ENCODE measurements at places on chromosomes 7 and 10.

DNA sequence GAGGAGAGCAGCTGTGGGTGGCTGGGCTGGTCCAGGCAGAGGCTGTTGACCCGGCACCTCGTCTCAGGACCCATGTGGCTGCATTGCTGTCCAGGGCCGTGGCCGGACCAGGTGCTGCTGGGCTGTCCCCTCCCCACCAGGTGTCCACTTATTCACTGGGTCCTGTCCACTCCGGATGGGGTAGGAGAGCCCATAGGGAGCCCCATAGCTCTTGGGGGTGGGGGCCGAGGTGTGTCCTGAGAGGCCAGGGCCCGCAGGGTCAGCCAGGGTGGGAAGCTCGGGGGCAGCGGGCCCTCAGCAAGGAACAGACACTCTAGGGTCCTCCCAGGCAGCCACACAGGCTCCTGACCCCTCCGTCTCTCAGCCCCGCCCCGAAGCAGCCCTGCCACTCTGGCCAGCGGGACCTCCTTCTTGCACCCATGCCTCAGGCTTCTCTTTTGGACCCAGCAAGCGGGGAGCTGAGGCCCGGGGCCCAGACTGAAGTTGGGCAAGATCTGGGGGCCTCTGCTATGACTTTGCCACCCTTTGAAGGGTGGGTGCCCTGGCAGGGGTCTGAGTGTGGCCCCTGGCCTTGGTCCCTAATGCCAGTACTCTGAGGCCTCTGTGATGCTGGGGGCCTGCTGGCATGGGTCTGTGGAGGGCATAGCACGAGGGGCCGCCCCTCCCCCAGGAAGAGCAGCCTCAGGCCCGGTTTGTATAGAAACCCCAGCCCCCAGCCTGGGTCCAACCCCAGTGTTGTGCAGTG lies 86.4 kb downstream of the NKX6-2 start:
- no peak for DNase-seq

- DNase-seq: no peak
These were observed 127.5 kb downstream of the PARD3 start for GRCh38 chr10:34687434-34688210.

DNA sequence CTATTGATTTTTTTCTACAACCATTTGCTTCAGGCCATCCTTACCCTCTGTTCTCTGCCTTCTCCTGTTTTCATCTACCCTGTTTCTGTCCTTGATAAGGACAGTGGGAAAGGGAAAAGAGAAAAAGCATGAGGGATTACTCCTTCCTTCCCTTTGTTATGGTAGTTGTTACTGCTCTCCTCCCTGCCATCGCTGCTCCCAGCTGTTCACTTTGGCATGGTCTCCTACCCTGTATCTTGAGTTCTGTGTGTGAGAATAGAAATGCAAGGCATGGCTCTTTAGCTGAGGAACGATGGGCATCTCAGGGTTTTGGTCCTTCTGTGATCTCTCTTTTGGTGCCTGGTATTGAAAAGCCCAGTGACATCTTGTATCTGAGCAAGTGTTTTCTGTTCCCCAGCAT lies 6.4 kb downstream of the CCSER2 start:
- peak; percentile 17 for DNase-seq

- DNase-seq: peak; percentile 81
These were observed 345.0 kb downstream of the REEP3 start for GRCh38 chr10:63866075-63866746.

GRCh38 chr10:70540089-70540788 lies 61.7 kb downstream of the PALD1 start:
- no peak for DNase-seq

DNA sequence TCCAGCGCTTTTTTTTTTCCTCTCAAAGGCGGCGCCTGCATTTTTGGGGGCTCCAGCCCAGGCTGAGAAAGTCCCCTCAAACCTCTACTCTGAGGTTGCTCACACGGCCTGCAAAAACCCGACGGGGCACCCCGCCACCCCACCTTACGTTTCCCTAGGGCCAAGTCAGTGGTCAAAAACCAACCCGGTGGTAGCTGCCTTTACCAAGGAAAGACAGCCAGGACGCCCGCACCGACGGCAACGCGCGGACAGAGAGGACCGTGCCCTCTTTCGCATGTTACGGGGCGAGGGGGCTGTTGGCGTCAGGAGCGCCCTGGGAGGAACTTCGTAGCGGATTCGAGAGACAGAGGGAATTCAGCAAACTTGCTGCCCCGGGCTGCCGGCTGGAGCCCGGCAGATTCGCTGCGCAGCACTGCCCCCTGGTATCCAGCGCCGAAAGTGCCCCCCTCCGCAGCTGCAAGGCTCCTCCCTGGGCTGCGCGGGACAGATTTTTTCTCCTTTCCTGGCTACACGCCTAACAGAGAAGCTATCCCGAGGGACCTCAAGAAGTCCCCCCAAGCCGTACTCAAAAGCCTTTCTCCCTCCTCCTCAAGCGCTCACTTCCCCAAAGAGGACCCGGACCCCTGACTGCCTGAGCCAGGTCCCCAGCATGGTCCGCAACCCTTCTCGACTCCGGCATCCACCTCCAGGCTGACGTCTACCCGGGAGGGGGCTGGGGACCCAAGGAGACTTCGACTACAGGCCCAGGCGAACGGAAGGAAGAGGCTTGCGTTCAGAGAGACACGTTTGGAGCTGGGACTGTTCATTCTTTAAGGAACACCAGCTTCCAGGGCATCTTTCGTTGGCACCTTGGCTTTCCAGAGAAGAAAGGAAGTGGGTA lies 27.7 kb upstream of the VAX1 start:
- DNase-seq: no peak

DNA sequence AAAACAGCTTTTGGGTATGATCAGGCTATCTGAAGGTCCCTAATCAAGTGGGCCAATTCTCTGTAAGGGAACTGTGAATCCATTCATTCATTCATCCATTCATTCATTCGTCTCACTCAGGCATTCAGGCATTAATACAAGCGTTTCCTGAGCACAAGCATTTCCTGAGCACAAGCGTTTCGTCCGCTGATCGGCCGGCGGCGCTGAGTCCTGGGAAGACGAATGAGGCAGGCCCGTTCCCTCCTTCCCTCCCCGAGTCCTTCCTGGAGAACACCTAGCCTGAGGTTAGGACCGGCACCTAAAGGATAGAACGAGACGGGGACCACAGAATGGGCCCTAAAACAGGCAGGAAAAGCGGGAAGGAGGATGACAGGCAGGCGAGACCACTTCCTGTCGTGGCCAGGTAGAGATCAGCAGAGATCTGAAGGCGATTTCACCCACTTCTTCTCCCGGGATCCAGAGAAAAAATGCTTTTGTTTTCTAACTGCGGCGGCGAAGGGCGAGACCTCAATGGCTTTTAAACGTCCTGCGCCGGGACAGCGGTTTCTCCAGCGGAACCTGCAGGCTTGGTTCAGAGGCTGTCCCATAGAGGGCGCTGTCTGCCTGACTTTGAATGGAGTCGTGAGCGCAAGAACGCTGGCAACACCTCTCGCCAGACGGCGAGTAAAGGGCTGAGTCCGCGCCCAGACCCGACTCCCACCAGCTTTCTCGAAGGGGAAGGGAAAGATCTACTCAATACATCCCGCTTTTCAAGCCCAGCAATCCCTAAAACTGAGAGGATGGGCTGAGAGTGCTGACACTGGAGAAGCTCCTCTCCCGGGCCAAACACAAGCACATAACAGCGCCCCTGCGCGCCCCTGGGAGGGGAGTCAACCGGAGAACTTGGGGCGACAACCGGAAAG lies 2.9 kb upstream of the HMX3 start:
- peak; percentile 70 for DNase-seq

- peak; percentile 68 for DNase-seq
These were observed 649.1 kb downstream of the TNS3 start for GRCh38 chr7:46932676-46933424.

GRCh38 chr10:49830846-49831245 lies 68.7 kb upstream of the OGDHL start:
- no peak for DNase-seq

DNA sequence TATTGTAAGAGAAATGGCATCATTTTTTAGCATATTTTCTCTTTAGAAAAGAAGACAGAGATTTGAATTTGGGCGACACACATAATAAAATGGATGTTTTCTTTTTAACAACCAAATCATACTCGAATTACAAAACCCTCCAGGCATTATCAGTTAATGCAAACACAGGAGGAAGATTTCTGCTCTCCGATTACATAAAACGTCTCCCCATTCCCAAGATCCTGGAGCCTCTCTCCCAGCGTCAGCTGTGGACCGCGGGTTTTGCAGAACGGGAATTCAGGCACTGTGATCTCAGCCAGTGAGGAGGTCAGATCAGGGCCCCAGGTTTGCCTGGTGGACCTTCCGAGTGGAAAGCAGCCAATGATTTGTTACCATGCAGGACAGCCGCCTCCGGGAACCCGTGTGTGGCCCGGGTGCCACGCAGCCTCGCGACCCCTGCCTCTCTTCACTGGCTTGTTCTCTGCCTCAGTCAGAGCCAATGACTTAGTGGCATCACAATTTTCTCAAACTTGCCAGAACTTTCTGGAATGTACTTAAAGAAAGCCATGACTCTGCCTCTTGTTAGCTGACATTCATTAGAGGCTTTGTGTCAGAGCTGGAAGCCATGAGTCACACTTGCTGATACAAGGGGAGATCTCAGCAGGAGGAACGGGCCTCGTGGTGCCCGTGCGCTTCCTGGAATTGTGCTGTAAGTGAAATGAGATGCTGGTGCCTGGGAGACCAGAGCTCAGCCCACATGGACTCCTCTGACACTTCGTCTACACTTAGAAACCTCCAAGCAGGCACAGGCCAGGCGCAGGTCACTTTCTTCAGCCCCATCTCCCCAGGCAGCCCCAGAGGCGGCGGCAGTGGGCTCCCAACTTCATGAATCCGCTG lies 246.1 kb downstream of the KLF6 start:
- peak; percentile 2 for DNase-seq

- DNase-seq: no peak
These were observed 32.9 kb downstream of the AP3M1 start for GRCh38 chr10:74117738-74118137.

- DNase-seq: no peak
These were observed 577.0 kb upstream of the DPP6 start for GRCh38 chr7:153475239-153475638.

DNA sequence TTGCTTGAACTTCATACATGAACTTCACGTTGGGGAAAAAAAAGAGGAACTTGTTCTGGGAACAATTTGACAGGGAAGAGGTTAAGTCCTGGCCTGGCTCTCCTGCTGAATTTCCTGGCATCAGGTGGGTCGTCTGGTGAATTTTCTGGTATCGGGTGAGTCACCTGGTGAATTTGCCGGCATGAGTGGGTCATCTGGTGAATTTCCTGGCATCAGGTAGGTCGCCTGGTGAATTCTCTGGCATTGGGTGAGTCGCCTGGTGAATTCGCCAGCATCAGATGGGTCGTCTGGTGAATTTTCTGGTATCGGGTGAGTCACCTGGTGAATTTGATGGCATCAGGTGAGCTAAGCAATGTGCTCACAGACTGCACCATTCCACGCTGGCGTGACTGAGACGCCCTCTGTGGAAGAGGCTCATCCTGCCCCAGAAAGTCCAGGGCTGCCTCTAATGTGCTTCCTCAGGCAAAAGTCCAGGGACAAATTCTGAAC lies 255.4 kb downstream of the TCERG1L start:
- DNase-seq: no peak

DNA sequence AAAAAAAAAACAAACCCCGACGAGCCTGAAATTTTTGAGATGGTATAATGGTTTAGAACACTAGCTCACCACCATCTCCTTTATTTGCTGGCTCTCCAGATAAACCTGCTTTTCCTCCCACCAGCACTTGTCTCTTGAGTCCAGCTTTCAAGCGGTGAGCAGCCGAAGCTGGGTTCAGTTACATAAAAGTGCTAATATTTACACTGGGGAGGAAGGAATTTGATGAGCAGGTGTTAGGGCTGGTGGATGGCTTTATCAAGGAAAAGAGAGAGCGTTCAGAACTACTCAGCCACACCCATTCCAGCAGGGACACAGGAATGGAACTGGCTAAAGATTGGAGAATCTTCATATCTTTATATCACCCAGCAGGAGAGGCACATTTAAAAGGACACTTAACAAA lies 6.6 kb upstream of the CALML3 start:
- no peak for DNase-seq

All from G401 (cell line).